ENCODE measurements at places on chromosomes 4 and X. TPM values are rescaled to one million over a fixed set of nuclear protein-coding genes. Genes with fewer than 3 reads are reported as not detected.
A peak's percentile ranks its signal among the peaks of the same experiment; 100 is the strongest.

POLN gene
- total RNA-seq, result 2.4 TPM

IL2 gene
- 1.7 TPM for total RNA-seq

SLC4A4 gene
- 3.7 TPM for total RNA-seq

- no peak for DNase-seq
Observed at GRCh38 chr4:110629214-110629754, 6.4 kb upstream of the PITX2 start.

DNA sequence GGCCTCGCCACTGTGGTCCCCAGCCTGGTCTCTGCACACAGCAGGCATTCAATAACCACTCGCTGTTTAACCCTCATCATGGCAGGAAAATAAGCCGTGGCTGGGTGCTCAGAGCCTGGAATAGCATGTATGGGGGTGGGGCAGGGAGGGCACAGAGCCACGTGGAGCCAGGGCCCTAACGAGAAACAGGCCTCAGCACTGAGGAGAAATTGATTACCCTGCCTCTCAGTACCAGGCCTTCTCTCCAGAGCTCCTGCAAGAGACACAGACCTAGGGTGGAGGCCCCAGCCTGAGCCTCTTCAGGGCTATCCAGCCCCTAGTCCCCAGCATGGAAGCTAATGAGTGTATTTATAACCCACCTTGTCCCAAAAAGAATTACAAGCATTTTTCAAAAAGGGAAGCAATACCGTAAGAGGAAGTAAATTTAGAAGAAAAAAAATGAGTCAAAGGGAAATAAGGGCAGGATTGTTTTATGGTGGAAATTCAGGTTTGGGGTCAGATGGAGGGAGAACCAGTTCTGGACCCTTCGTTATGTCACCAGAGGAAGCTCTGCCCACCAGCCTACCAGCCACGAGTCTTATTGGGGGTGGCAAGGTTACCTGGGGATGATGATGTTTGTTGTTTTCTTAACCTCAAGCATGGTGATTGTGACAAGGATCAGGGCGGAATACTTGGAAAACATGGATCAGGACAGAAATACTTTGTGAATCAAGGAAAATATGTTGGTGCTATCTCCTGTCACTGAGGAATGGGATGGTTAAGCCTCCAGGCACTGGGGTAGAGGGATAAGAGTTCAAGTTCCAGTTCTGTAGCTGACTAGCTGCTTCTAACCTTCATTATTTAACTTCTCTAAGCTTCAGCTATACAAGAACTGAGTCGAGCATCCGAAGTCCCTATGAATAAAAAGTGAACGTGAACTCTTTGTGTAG, 101.9 kb upstream of the RBPJ start:
- no peak for DNase-seq

DNA sequence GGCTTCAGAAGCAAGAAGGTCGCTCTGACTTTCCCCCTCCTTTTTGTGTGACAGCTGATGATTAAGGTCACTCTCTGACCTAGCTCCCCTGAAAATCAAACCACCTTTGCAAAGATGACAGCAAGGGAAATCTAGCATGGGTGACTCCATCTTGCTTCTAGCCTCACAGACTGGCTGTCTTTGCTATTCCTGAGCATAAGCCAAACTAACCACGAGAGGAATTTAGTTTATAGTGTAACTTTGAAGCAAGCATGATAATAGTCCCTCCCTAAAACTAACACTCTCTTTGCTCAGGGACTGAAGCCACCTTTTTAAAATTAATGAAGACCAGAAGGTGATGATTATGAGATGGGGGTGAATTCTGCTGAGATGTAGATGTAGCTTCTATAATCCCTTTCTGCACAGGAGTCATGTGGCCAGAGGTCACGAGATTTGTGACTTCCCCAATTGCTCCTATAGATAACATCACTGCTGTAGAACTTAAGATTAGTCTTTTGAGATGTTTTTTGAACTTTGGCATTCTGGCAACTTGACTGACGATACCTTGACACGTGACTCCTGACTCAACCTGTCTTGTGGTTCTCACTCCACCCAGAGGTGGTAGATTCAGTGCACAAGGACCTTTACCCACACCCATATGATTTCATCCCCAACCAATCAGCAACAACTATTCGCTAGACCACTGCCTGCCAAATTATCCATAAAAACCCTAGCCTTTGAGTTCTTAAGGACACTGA, 14.9 kb upstream of the PDE5A start:
- DNase-seq, result no peak

GRCh38 chr4:76377911-76378310, 43.0 kb downstream of the CCDC158 start:
- peak; percentile 48 for DNase-seq
